Ovary (tissue), 10 donors: ENCODE measurements at places on chromosomes 11 and 22.

DNA sequence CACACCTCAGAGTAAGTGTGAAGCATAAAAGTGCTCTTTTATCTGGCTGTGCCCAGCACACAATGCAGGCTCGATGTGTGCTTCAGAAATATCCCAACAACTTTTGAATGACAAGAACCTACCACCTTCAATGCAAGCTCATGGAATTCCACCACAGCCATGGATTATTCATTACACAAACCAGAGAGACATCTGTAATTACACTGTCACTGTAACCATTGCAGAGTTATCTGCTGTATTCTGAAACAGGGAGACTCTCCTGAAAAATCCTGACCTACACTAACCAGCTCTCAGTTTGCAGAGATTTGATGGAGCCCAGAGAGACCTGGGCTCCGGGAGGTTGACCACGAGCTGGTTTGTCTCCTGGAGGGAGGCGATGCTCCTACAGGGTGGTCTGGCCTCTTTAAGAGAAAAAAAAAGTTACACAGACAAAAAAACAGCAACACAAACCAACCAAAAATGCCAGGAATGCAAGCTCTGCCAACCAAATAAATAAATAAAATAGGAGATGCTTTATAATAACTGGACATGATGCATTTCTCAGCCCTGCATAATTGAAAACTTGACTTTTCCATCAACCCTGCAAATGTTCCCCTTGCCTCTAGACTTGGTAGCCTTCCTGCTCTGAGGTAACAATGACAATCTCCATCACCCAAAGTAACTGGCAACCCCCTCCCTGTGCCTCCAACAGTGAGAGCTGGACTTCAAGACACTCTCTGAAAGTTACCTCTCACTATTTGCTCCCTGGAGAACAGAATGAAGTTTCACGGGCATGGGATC lies 69.7 kb downstream of the ETS1 start:
- no peak for DNase-seq

DNA sequence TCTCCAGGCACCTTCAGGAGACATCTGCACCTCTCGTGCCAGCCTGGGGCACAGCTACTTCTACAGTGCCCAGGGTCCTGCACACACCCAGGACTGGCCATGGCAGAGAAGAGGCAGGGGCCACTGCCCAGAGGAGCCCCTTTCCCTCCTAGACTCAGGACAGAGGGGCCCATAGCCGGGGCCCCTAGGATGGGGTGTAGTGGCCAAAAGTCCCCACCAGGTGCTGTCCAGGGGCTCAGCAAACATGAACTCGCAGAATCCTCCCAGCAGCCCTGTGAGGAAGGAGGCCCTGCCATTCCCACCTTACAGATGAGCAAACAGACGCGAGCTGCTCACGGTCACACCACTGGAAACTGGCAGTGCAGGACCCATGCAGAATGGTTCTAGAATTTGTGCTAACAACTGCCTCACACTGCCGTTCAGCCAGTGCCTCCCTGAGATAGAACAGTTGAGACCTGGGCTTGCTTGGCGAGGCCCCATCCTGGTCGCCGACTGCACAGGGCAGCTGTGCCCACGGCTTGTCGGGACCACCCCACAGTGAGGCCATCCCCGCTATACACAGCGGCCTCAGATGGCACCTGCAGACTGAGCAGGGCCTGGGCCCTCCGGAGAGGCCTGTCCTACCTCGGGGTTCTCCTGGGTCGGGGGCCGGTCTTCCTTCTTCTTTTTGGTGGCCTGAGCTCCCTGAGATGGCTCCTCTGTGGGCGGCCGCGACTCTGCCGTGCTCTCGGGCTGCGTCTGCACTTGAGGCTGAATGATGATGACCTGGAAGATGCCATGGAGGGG lies 96.4 kb downstream of the PHF21B start:
- no peak for DNase-seq

GRCh38 chr11:111761036-111761435 lies 5.2 kb downstream of the PPP2R1B start:
- DNase-seq = no peak

DNA sequence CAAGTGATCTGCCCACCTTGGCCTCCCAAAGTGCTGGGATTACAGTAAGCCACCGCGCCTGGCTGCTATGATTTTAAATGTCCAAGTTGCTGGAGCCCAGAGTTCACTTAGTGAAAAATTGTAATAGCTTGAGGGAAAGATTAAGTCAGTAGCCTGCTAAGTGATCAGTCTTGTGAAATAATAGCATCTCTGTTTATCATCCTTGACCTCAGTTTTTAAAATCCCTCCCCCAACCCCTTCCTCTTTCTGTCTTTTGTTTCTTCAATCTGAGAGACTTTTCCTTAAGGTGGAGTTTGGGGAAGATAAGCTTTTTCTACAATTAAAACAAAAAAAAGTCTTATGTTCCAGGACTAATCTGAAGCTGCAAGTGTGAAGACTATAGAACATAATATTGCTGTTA lies 6.4 kb downstream of the HIPK3 start:
- DNase-seq = no peak

- DNase-seq = peak; percentile 81
Observed at GRCh38 chr22:48492366-48493320, 1335.0 kb downstream of the BRD1 start.

GRCh38 chr11:86571273-86571948 lies 101.0 kb downstream of the ME3 start:
- no peak for DNase-seq

- no peak for DNase-seq
Observed at GRCh38 chr11:101797335-101797734, 117.5 kb upstream of the CEP126 start.

DNA sequence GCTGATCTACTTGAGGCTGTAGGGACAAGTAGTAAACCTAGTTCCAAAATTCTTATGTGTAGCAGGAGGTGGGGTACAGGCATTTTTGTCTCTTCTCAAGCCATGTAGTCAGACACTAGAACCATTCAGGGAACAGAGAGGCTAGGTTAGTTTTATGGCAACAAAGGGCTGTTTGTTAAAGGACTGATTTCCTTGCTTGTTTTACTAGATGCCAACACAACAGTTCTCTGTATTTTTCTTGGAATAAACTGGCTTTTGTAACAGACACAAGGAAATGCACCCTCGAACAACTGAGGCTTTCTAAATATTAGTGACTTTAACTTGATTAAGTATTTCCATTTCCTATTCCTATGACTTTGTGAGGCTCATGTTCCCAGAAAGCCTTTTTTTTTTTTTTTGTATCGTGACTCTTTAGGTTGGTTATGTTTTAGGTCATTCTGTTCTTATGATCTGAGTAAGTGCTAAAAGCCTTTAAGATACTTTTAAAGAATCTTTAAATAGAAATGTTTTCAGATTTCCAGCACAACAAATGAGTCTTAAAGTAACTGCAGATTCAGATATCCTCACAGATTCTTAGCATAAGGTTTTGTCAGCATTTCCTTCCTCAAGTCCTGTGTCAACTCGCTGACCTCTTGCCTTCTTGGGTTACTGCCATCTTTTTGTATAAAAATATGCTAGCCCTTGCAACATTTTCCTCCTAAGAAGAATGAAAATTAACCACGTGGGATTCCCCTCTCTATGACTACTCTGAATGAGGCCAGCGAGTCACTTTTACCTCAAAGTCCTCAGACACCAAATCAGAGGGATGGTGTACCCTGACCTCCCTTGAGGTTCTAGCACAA lies 92.5 kb downstream of the CCDC83 start:
- no peak for DNase-seq

DNA sequence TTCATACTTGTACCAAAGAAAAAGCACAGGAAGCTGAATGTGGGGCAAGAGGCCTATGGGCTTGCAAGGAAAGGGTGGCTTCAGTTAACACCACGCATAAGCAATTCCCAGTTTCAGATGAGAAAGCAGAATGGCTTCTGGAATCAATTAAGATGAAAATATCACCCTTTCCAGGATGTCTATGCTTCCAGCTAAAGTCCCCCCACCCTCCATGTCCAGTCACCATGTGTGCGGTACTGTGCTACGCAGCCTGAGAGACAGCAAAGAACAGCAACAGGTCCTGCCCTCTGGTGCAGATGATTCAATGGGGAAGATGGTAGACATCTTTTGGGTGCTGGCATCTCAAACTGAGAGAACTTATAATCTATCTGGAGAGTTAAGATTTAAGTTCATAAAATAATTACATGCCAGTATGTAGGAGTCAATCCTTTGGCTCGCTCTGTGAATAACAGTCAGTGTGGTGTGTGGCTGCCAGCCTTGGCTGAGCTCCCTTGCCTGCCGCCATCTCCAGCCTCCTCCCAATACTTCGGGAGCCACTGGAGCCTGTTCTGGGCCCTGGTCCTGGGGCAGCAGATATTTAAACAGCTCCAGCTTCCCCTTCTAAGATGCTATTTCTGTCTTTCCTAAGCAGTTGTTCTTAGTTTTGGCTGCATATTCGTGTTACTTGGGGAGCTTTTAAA lies 44.5 kb downstream of the ME3 start:
- no peak for DNase-seq

DNA sequence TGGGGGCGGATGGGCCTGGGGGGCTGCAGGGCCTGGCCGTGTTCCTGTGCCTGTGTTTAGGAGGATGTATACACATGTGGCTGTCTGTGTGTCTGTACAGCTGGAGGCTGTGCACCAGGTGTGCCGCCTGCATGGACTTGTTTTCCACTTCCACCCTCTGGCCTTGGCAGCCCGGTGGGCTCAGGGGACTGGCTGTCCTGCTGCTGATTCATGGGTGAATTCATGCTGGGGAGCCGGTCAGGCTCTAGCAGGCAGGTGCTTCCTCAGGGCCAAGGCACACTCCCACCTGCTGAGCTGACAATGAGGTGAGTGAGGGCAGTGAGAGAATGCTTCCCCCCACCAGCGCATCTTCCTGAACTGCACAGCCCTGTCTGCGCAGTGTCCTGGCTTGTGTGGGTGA lies 88.4 kb downstream of the CCDC81 start:
- no peak for DNase-seq

GRCh38 chr11:128398517-128399250 lies 188.7 kb downstream of the ETS1 start:
- no peak for DNase-seq
